ENCODE measurements at places on chromosomes 5 and 9.

DNA sequence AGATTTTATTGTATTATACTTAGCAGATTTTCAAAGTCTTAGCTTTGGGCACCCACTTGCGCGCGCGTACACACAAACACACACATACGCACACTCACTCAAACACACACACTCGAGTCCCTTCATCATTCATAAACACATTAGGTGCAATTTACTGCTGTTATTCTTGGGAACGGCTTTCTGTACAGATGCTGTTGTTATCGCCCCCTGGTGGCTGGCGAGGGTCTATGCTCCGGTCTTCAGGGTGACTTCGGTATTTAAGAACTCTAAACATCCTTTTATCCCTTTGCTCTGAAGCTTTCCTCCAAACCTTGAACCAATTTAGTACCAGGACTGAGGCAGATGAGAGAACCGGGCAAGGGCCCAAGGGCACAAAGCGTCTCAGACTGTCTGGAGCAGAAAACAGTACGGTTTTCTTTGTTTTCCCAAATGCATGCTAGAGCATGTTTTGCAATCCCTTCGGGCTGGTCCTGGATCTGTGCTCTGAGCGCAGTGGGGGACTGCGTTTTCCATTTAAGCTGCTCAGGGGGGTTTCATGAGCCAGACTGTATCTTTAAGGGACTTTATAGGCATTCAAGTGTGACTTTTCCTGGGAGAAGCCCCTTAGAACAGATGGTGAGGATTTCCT, 1.7 kb upstream of the SLIT3 start:
- H3K27ac ChIP-seq, result no peak overlapping the region
- H3K4me3 ChIP-seq, result peak overlapping the region; percentile 83
- H3K36me3 ChIP-seq, result no peaks in the 10 kb centered on the region
- peak; percentile 81 for DNase-seq

DNA sequence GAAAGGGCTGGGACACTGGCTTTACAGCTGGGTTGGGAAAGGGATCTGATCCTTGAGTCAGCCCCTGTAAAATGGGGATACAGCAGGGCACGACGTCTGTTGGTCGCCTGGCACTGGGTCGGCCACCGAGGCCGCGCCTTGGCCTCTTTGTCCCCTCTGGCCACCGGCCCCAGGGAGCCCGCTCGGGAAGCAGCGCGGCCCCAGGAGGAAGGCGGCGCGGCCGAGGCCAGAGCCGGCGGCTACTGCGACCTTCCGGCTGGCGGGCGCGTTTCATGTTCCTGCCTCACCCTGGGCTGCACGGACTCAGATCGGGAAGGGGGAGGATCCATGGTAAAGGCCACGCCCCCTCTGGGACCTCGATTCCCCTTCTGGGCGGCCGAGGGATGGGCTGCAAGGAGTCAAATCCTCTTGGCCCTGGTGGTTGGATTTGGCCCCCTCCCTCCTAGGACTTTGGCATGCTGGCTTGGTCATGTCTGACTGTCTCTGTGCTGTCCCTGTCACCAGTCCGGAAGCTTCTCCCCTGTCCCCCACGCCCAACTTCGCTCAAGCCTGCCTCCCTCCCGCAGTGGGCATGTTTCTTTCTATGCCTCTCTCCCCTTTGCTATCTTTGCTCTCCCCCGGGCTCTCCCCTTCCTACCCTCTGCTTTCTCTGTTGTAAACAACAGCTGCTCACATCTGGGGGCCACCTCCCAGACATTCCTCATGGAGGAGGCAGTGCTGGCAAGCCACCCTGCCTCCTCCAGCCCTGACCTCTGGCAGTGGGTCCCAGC, 25.8 kb downstream of the FPGS start:
- peaks cover 23% of the 10 kb centered on the region for H3K27me3 ChIP-seq
- peak overlapping the region; percentile 89 for H3K27ac ChIP-seq
- peaks cover 36% of the 10 kb centered on the region for H3K4me1 ChIP-seq
- DNase-seq, result peak; percentile 98
- H3K4me3 ChIP-seq, result peak overlapping the region; percentile 62
- peaks cover 4% of the 10 kb centered on the region for H3K36me3 ChIP-seq

DNA sequence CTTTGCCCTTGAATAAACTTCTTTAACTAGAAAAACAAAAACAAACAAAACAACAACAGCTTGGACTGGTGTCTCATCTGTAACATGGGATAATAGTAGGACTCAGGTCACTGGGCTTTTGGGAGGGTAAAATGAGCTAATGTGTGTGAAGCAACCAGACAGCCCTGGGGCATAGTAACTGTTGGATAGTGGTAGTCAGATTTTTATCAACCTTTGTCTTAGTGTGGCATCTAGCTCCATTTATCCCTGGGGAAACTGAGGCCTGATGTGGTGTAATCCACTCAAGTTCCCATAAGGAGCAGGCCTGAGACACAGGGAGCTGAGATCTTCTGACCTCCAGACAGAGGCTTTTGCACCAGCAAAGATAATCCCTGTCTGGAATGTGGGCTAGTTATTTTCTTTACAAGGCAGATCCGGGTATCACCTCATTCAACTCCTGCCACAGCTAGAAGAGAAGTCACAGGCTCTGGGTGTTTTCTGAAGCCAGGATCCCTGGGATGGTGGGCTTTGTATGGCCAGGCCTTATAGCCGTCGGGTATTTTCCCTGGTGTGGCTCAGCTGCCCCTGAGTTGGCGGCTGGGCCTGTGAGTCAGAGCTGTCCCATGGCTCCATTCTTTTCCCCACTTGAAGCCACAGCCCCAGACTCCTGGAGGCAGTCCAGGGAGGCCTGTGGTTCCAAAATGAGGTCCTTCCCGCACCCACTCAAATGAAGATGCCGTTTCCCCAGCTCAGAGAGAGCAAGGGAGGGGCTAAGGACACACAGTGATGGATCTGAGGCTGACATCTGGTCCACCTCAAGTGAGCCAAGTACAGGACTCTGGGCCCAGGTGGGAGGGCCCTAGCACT, 26.1 kb upstream of the CSF1R start:
- H3K27me3 ChIP-seq, result no peaks in the 10 kb centered on the region
- no peaks in the 10 kb centered on the region for H3K36me3 ChIP-seq
- H3K27ac ChIP-seq, result no peak overlapping the region
- H3K4me1 ChIP-seq, result peaks cover 5% of the 10 kb centered on the region
- DNase-seq, result no peak

DNA sequence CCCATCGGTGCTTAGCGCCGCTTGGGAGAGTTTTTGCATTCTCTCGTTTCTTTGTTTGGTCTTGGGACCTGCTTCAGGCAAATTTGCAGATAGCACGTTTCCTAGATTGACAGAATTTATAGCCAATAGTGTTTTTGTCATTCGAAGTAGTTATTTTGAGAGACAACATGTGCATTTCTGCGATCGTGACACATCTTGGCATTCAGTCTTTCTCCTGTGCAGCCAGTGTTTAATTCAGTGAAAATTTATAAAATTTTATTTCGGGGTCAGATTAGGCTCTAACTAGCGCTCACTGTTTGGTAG, 830 bp downstream of the PRRC1 start:
- peak overlapping the region; percentile 58 for H3K27ac ChIP-seq
- DNase-seq, result no peak
- no peaks in the 10 kb centered on the region for H3K27me3 ChIP-seq
- H3K4me3 ChIP-seq, result peak overlapping the region; percentile 84
- peaks cover 20% of the 10 kb centered on the region for H3K4me1 ChIP-seq
- H3K36me3 ChIP-seq, result peaks cover 32% of the 10 kb centered on the region

GRCh38 chr5:31995006-31995405, 179.1 kb downstream of the GOLPH3 start:
- H3K4me3 ChIP-seq, result no peak overlapping the region
- H3K36me3 ChIP-seq, result peaks cover 3% of the 10 kb centered on the region
- H3K27ac ChIP-seq, result 0 out of 2 replicates have a peak overlapping the region, but pooled peaks have one; percentile 38
- H3K27me3 ChIP-seq, result no peaks in the 10 kb centered on the region
- no peak for DNase-seq

DNA sequence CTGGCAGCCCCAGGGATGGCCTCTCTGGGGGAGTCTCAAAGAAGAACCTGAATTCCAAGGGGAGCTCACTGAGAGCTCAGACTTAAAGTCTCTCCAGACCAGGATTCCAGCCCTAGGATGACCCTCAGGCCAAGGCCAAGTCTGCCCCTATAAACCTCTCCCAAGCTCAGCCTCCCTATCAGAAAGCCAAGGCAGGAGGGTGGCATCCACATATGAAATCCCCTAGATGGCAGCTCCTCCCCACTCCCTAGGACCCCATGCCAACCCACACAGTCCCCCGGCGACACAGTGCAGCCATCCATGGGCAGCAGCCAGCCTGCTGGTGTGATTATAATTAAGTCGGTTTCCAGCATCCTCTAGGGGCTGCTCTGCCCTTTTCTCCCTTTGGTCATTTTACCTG, 269.9 kb downstream of the CDK5RAP2 start:
- no peak for DNase-seq
- H3K27me3 ChIP-seq, result peaks cover 10% of the 10 kb centered on the region
- peaks cover 9% of the 10 kb centered on the region for H3K36me3 ChIP-seq
- H3K4me3 ChIP-seq, result no peak overlapping the region
- peaks cover 19% of the 10 kb centered on the region for H3K4me1 ChIP-seq

DNA sequence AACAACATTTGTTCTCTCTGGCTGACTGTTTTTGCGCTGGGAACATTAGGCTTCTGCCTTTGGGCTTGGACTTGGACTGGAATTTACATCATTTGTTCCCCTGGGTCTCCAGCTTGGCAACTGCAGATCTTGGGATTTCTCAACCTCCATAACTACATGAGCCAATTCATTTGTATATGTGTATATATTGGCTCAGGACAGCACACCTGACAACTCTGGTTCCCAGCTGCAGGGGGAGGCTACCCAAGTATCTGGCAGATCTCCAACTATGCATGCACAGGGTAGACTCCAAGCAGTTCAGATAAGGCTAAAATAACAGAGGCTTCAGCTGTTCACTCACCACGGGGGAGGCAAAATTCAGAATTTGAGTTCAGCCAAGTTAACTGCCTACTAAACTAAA, 31.6 kb upstream of the F2RL1 start:
- H3K4me1 ChIP-seq, result peaks cover 43% of the 10 kb centered on the region
- H3K27me3 ChIP-seq, result no peaks in the 10 kb centered on the region
- peaks cover 12% of the 10 kb centered on the region for H3K36me3 ChIP-seq
- H3K27ac ChIP-seq, result peak overlapping the region; percentile 65
- H3K4me3 ChIP-seq, result no peak overlapping the region
- no peak for DNase-seq

GRCh38 chr5:38258319-38259061, at the start of gene EGFLAM:
EGFLAM (plus strand) TSS chr5:38258559; CDS start chr5:38258755, 196 bp downstream.
- H3K4me1 ChIP-seq, result peaks cover 23% of the 10 kb centered on the region
- H3K27me3 ChIP-seq, result peaks cover 89% of the 10 kb centered on the region
- peak within 1 kb of the TSS; percentile 85 for H3K4me3 ChIP-seq
- no peaks in the 10 kb centered on the region for H3K36me3 ChIP-seq
- H3K27ac ChIP-seq, result no peak within 1 kb of the TSS
- DNase-seq, result peak; percentile 78

GRCh38 chr5:142852416-142853198, 82.4 kb downstream of the ARHGAP26 start:
- H3K36me3 ChIP-seq, result no peaks in the 10 kb centered on the region
- H3K27me3 ChIP-seq, result no peaks in the 10 kb centered on the region
- H3K4me1 ChIP-seq, result peaks cover 52% of the 10 kb centered on the region
- no peak overlapping the region for H3K27ac ChIP-seq

DNA sequence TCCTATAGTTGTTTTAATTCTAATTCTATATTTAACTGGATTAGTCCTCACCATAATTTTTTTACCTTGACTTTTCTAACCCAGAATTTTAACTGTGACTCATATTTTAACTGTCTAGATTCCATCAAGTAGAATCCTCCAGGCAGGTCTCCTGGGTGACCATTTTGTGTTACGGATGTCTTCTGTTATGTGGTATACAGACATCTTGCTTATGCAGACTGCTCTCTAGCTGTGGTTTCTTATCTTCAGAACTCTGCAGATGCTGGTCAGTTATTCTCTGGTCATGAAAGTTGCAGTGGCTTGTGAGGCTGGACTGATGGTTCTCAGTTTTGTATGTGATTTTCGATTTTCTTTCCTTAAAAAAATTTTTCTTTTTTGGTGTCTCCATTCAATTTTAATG, 139.4 kb downstream of the ATG10 start:
- no peak overlapping the region for H3K4me3 ChIP-seq
- H3K4me1 ChIP-seq, result peaks cover 16% of the 10 kb centered on the region
- no peak for DNase-seq
- H3K36me3 ChIP-seq, result no peaks in the 10 kb centered on the region
- H3K27me3 ChIP-seq, result no peaks in the 10 kb centered on the region
- H3K27ac ChIP-seq, result no peak overlapping the region

GRCh38 chr9:96150324-96151227, 151.4 kb downstream of the HSD17B3 start:
- no peak overlapping the region for H3K4me3 ChIP-seq
- no peaks in the 10 kb centered on the region for H3K27me3 ChIP-seq
- H3K4me1 ChIP-seq, result no peaks in the 10 kb centered on the region
- DNase-seq, result no peak
- no peaks in the 10 kb centered on the region for H3K36me3 ChIP-seq

GRCh38 chr5:38455796-38456330, 100.6 kb downstream of the LIFR start:
- no peak overlapping the region for H3K27ac ChIP-seq
- DNase-seq, result no peak
- H3K4me1 ChIP-seq, result no peaks in the 10 kb centered on the region

GRCh38 chr9:130987054-130987453, 21.9 kb upstream of the LAMC3 start:
- H3K4me3 ChIP-seq, result no peak overlapping the region
- DNase-seq, result no peak
- no peak overlapping the region for H3K27ac ChIP-seq
- H3K4me1 ChIP-seq, result peaks cover 24% of the 10 kb centered on the region

GRCh38 chr9:103898550-103898949, 195.6 kb upstream of the SMC2 start:
- no peaks in the 10 kb centered on the region for H3K27me3 ChIP-seq
- no peaks in the 10 kb centered on the region for H3K36me3 ChIP-seq
- DNase-seq, result no peak
- no peak overlapping the region for H3K27ac ChIP-seq

DNA sequence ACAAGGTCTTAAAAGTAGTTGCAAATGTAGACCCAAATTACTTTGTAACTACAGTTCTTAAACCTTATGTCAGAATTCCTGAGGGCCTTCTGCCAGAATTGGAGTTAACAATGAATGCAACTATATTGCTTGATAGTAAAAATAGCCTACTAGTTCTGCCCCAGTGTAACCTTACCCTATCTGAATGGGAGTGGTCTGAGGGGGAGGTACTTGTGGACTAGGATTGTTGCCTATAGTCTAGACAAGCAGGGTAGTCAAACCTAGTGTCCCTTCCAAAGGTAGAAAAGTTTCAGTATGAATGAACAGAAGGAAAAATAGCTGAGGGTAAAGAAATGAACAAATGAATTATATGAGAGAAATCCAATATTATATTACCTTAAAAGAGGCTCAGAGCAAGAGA, 242.2 kb downstream of the PJA2 start:
- H3K27me3 ChIP-seq, result no peaks in the 10 kb centered on the region
- no peak overlapping the region for H3K4me3 ChIP-seq
- peaks cover 33% of the 10 kb centered on the region for H3K4me1 ChIP-seq
- no peaks in the 10 kb centered on the region for H3K36me3 ChIP-seq

Data from WTC11 (cell line).